ENCODE measurements at places on chromosomes 2 and 18.

DNA sequence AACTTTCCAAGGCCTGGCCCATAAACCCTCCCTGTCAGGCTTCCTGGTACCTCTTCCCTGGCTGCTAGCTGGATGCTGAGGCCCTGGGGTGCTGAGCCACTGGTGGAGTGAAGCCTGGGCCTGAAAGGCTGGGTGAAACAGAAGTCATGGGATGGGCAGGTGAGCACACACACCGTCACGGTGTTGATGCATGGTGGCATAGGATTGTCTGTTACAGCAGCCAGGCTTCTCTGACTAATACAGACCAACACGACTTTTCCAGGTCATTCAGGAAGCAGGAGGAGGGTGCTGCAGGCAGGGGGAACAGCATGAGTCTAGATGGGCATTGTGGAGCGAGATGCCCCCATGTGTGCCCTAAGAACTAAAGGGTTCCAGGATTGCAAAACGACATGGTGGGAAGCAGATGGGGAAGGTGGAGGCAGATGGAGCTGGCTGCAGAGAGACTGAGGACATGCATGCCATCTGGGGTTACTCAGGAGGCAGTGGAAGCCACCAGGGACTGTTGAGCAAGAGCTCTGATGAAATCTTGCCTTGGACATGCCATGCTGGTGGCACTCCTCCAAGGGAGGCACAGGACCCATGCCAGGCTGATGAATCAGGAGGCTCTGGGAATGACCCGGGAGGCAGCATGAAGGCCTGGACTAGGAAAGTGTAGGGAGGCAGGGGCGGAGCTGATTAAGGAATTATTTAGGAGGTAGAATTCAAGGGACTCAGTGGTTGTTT is 480.9 kb downstream of the TSN start:
- DNase-seq, result no peak

DNA sequence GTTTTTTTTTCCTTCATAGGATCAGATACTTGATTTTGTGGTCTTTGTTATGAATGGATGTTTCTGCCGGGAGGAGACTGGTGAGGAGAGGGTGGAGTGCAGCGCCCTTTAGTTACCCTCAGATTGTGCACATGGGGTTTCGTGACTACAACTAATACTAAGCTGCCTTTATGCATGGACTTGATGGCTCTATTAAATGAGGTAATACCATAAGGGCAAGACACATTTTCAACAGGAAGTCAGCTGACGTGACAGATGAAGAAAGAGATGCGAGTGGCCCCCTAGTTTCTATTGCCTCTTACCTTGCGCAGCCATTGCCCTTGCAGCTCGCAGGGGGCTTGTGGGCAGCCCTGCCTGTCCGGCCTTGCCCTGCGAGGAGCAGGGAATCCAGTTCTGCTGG is 24.4 kb downstream of the ZNF407 start:
- no peak for DNase-seq

DNA sequence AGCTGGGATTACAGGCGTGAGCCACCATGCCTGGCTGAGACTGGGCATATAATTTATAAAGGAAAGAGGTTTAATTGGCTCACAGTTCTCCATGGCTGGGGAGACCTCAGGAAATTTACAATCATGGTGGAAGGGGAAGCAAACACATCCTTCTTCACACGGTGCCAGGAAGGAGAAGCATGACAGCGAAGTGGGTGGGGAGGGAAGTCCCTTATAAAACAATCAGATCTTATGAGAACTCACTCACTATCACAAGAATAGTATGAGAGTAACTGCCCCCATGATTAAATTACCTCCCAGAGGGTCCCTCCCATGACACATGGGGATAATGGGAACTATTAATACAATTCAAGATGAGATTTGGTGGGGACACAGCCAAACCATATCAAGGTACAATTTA is 7.8 kb upstream of the LCLAT1 start:
- DNase-seq, result no peak

DNA sequence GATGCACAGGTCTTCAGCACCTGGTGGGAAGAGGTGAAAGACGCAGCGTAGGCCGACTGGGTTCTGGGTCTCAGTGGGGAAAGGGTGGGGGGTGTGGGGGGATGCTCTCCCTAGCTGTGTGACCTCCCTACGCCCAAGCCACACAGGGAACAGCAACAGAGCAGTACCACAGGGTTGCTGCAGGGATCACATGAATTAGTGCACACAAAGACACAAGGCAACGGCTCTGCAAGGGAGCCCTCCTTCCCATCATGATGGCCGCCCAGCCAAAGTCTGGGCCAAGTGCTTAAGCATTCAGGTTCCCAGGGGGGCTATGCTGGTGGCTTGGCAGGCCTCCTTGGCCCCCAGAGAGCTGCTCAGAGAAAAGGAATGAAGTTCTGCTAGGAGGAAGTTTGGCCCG is 28.2 kb upstream of the GBX2 start:
- no peak for DNase-seq

DNA sequence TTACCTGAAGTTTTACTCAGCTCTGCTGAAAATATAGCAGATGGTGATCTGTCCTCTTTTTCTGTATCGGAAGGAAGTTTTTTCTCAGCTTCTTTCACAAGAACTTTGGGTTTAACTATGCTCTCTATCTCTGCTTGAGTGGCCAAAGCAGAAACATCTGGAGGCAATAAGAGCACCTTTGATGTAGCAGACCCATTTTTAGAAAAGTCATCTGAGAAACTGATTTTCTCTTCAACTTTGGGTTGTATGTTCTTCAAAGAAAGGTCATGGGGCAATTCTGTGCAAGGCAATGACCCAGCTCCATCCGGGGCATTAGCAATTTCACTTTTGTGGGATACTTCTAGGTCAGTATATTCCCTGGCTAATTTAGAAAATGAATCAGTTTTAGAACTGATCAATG is 25.2 kb downstream of the RTN4 start:
- DNase-seq, result no peak

Data from NCI-H82 (cell line).